ENCODE measurements at places on chromosomes 2 and 18. TPM values are rescaled to one million over a fixed set of nuclear protein-coding genes. Genes with fewer than 3 reads are reported as not detected.
A peak's percentile ranks its signal among the peaks of the same experiment; 100 is the strongest.

DNA sequence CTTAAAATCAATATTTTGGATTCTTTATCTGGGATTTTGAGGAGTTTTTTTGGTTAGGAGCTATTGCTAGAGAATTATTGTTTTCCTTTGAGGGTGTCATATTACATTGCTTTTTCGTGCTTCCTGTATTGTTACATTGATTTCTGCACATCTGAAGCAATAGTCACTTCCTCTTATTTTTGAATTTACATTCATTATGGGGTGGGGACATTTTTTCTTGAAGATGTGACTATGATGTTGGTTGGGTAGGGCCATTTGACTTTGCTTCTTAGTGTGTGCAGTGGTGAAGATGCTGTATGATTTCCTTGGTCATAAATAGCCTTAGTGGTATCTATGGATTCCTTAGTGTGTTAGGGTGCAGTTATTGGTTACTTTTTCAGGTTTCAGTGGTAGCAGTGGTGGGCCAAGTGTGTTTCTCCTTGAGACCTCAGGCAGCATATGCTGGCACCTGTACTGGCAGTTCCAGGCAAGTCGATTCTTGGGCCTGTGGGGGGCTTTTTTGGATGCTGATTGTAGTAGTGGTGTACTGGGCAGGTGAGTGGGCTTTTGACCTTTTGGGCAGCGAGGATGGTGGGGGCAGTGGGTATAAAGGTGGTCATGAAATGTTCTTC is 61.8 kb downstream of the ARHGAP25 start:
- H3K4me1 ChIP-seq = no peaks in the 10 kb centered on the region
- no peaks in the 10 kb centered on the region for H3K27me3 ChIP-seq

GRCh38 chr2:28821295-28821958 is 10.8 kb downstream of the SPDYA start:
- peaks cover 5% of the 10 kb centered on the region for H3K4me1 ChIP-seq
- DNase-seq = peak; percentile 46
- no peak overlapping the region for H3K27ac ChIP-seq
- no peak overlapping the region for H3K4me3 ChIP-seq
- H3K36me3 ChIP-seq = no peaks in the 10 kb centered on the region
- H3K27me3 ChIP-seq = no peaks in the 10 kb centered on the region

GRCh38 chr2:16057661-16058060 is 117.3 kb downstream of the MYCN start:
- no peaks in the 10 kb centered on the region for H3K27me3 ChIP-seq
- no peak for DNase-seq
- H3K27ac ChIP-seq = no peak overlapping the region
- no peaks in the 10 kb centered on the region for H3K36me3 ChIP-seq
- no peak overlapping the region for H3K4me3 ChIP-seq
- no peaks in the 10 kb centered on the region for H3K4me1 ChIP-seq

DNA sequence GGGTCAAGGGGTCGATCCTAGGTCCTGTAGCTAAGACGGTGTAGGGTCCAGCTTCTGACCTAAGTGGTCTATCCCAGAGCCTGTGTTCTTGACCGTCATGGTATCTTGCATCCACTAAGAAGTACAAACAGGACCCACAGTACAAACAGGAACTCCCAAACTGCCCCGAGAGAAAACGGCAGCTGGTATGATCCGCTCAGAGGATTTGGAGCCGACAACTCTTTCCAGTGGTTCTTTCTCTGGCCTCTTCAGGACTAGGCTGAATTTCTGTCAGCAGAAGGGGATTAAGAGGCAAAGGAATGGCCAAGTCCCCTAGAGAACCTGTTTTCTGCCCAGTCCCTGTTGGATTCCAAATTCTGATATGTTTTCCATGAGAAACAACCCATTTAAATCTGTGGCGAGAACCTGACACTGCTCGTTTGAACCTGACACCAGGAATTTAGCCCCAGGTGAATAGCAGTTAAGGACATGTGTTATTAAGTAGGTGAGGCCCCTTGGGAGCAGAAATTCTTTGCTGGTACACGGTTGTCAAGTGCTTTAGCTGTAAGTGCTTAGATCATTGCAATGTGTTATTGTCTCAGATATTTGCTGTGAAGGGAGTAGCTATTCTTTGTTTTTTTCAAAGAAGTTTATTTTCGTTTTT is 50.5 kb upstream of the TXNDC2 start:
- no peak overlapping the region for H3K4me3 ChIP-seq
- H3K36me3 ChIP-seq = no peaks in the 10 kb centered on the region
- H3K4me1 ChIP-seq = no peaks in the 10 kb centered on the region

LYG2 gene
- total RNA-seq = not detected
